ENCODE measurements at places on chromosomes 3 and 15.
A peak's percentile ranks its signal among the peaks of the same experiment; 100 is the strongest.

GRCh38 chr3:172616031-172616461 is 92.8 kb upstream of the TNFSF10 start:
- no peak for DNase-seq

GRCh38 chr3:112806903-112807302 is 39.8 kb downstream of the CD200R1L start:
- DNase-seq = no peak

GRCh38 chr3:108554229-108554628 is 35.0 kb downstream of the CIP2A start:
- no peak for DNase-seq

GRCh38 chr3:106913111-106913698 is 464.0 kb upstream of the CCDC54 start:
- peak; percentile 68 for DNase-seq

- no peak for DNase-seq
These were observed 94.0 kb downstream of the CORO2B start for GRCh38 chr15:68672781-68673205.

DNA sequence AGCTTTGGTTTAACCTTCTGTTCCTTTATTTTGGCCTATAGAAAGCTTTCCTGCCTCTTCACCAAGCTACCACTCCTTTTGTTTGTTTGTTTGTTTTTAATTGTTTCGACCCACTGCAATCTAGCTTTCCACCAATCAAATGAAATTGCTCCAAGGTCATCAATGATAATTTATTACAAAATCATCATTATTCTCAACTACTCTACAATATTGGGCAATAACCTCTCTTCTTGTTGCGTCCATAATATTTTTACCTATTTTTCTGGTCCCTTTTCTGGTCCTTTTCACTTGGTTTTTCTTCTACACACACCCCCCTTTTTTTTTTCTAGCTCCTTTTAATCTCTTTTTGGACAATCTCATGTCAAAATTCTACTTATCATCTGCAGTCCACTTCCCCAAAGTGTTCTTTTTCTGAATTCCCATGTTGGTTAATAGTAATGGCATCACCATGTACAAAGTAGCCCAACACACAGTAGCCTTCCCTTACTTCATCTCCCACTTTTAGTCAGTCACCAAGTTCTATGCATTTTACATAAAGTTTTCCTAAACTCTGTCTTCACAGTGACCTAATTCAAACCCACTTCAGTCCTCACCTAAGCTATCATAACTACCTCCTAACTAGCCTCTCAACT is 11.0 kb upstream of the ANKRD28 start:
- no peak for DNase-seq
